ENCODE measurements at places on chromosomes 3 and 15. TPM values are rescaled to one million over a fixed set of nuclear protein-coding genes. Genes with fewer than 3 reads are reported as not detected.

The CAPN3 gene
- 35.8 TPM for polyA plus RNA-seq

The GPR27 gene
- polyA plus RNA-seq = 35.5 TPM

The CCR8 gene
- polyA plus RNA-seq = not detected

The LRTM1 gene
- not detected for polyA plus RNA-seq

The PLA2G4B gene
- 31.2 TPM for polyA plus RNA-seq

The EPHA6 gene
- polyA plus RNA-seq = 5.3 TPM
